ENCODE measurements at places on chromosomes 6 and 20. TPM values are rescaled to one million over a fixed set of nuclear protein-coding genes. Genes with fewer than 3 reads are reported as not detected.

DNA sequence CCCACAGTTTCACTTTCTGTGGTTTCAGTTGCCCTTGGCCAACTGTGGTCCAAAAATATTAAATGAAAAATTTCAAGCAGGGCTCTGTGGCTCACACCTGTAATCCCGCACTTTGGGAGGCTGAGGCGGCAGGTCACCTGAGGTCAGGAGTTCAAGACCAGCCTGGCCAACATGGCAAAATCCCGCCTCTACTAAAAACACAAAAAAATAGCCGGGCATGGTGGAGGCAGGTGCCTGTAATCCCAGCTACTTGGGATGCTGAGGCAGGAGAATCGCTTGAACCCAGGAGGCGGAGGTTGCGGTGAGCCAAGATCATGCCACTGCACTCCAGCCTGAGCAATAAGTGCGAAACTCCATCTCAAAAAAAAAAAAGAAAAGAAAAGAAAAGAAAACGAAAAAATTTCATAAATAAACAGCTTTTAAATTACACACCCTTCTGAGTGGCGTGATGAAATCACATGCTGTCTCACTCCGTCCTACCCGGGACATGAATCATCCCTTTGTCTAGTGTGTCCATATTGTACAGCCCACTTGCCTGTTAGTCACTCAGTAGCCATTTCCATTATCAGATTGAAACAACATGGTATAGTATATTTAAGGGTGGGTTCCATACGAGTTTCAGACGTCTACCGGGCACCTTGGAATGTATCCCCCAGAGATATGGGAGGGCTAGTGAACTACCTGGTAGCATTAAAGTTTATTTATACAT is 11.7 kb downstream of the PTPRK start:
- no peak for DNase-seq

- DNase-seq, result no peak
Observed at GRCh38 chr20:15176929-15177328, 839.5 kb upstream of the FLRT3 start.

GRCh38 chr20:24963672-24964505 is 14.8 kb downstream of the CST7 start:
- DNase-seq, result no peak

GRCh38 chr6:33249732-33250630 is 21.7 kb downstream of the VPS52 start:
- no peak for DNase-seq

DNA sequence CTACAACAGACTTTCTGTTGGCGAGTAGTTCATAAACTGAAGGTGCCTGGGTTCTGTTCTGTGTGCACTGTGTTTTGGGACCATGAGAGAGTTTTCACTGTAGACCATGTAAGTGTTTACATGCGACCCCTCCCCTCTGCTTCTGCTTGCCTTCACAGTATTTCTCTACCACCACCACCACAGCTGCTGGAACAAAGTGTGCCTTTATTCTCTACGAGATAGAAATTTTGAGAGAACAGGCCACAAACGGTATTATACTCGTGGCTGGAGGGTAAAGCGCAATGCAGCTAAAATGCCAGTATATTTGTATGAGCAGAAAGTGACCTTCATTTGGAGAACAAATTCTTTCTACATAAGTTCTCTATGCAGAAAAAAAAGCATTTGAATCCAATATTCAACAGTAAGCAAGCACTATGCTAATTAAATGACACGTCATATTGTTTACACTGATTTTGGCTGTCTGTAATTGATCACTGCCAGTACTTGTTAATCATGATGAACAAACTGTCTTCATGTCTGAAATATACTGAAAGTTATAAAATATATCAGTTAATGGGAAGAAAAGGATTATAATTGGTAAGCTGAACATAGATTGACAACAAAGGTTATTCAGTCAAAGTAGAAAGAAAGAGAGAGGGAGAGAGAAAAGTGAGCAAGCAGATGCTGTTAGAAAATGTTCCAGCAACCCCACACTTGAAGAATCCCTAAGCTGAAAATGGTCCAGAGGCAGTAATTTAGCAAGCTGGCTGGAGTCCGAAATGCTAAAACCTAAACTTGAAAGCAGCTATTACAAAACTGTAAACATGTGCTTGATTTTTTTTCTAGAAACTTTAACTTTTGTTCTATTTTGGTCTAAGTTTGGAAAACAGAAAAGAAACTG is 8.8 kb downstream of the CLDN20 start:
- peak; percentile 10 for DNase-seq

- no peak for DNase-seq
Observed at GRCh38 chr6:147849401-147850330, 341.2 kb downstream of the SAMD5 start.

- DNase-seq, result no peak
Observed at GRCh38 chr6:16305246-16305725, 66.9 kb downstream of the GMPR start.

- DNase-seq, result no peak
Observed at GRCh38 chr6:56278171-56278591, 30.8 kb upstream of the COL21A1 start.

GRCh38 chr6:32568561-32568960 is 21.1 kb downstream of the HLA-DRB1 start:
- DNase-seq, result no peak

- no peak for DNase-seq
Observed at GRCh38 chr6:121309768-121310469, 24.4 kb downstream of the TBC1D32 start.

GRCh38 chr20:55977690-55978459 is 27.4 kb downstream of the CBLN4 start:
- DNase-seq, result peak; percentile 7

GRCh38 chr6:53032849-53033248 is 32.4 kb upstream of the FBXO9 start:
- no peak for DNase-seq

DNA sequence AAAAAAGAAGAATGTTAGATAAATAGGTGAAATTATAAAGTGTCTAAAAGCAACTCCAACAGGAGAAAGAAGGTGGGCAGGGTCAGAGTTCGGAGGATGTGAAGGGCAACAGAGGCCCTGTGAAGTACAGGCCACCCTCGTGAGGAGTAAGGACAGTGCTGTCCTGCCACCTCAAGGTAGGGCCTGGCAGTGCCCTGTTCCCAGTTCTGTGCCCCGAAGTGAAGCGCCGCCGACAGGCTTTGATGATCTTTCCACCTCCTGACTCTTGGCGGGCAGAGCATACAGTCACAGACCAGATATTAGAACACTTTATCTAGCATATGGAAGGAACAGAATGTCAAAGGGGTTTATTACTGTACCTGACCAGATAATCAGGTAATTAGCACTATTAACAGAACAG is 75.8 kb downstream of the GJA10 start:
- no peak for DNase-seq

DNA sequence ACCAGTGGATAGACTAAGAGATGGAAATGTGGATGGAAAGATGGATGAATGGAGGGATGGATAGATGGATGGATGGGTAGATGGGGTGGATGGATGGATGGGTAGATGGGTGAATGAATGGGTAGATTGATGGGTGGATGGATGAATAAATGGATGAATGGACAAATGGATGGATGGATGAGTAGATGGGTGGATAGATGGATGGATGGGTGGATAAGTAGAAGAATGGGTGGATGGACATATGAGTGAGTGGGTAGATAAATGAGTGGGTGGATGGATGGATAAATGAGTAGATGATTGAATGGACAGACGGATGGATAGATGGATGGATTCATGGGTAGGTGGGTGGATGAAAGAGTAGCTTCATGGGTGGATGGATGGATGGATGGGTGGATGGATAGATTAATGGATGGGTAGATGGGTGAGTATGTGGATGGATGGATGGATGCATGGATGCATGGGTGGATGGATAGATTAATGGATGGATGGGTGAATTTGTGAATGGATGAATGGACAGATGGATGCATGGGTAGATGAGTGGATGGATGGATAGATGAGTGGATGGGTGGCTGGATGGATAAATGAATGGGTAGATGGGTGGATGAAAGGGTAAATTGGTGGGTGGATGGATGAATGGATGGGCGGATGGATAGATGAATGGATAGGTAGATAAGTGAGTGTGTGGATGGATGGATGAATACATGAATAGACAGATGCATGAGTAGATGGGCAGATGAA is 29.5 kb upstream of the KCNB1 start:
- DNase-seq, result no peak

GRCh38 chr6:88612631-88613030 is 350.8 kb downstream of the RNGTT start:
- DNase-seq, result no peak

GRCh38 chr6:135086414-135086764 is 31.8 kb upstream of the HBS1L start:
- DNase-seq, result no peak

DNA sequence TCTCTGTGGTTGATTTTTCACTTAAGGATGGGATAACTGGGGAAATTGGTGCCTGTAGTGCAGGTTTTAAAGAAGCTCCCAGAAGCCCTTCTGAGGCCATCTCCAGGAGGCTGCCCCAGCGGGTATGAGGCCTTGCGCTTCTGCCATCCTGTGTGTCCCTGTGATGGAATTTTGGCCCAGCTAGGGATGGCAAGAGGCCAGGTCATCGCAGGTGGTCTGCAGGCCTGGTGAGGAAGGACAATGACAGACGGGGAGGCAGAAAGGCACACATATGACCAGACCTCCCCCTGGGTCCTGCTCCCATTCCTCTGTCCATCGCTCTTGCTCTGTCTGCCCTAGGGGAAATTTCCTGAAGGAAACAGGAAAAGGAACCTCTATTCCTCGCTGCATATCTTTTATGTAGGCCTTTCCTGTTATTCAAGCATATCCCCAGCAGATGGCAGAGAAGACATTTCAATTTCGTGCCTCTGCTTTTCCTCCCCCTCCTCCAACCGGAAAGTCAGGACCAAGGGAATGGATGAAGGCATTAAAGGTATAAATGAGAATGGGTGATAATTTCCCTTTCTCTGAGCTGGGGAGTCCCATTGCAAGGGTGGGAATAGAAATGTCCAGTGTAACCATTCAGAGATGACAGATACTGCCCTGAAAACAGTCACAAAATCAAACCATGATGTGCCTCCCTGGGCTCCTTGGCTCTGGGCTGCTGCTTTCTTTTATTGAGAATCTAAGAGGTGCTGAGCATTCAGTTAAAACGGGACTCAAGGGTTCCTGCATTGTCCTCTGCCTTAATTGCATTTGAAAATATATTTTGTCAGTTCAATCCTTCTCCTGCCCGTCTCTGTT is 17.6 kb upstream of the HLA-F start:
- DNase-seq, result peak; percentile 9

DNA sequence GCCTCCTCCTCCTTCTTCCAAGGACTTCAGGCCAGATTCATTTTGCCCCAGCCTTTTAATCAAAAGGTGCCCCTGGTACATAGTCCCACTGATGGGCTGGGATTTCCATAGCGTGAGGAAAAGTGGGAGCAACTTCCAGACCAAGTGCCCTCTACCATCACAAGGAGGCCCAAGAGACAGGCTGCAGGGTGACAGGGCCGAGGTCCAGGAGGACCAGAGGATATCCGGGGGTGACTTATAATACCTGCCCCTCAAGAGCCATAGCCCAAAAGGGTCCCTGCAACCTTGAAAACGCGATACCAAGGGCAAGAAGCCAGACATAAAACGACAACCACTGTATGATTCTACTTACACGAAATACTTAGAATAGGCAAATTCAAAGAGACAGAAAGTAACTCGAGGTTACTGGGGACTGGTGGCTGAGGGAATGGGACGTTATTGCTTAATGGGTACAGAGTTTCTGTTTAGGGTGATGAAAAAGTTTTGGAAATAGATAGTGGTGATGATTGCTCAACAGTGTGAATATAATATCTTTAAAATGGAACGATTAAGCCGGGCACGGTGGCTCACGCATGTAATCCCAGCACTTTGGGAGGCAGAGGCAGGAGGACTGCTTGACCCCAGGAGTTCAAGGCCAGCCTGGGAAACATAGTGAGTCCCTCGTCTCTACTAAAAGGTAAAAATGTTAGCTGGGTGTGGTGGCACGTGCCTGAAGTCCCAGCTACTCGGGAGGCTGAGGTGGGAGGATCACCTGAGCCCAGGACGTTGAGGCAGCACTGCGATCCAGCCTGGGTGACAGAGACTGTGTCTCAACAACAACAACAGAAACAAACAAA is 71.9 kb downstream of the NOL4L start:
- DNase-seq, result no peak

GRCh38 chr20:59242714-59243626 is 57.4 kb upstream of the EDN3 start:
- no peak for DNase-seq

DNA sequence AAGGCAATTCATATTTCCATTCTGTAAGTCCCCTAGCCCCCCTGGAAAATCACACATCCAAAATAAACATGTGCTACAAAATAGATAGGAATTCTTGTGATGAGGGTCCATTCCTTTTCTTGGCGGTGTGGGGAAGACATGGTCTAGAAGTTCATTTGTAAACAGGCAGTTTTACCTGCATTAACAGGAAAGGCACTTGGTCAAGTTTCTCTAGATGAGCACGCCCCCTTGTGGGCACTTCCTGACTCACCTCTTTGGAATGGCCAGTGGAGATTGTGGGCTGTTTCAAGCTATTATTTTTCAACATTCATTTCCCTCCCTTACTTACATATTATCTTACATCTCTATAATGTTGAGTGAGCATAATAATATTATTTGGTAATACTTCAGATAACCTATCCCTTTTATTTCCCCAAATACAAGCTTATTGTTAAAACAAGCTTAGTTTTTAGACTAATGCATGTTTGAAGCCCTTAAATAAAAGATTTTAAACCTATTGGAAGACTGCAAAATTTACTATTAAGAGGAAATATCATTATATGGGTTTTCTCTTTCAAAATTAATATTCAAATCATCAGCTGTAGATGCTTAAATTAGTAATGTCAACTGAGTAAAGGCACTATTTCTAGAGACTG is 92.1 kb downstream of the TASP1 start:
- DNase-seq, result peak; percentile 45

DNA sequence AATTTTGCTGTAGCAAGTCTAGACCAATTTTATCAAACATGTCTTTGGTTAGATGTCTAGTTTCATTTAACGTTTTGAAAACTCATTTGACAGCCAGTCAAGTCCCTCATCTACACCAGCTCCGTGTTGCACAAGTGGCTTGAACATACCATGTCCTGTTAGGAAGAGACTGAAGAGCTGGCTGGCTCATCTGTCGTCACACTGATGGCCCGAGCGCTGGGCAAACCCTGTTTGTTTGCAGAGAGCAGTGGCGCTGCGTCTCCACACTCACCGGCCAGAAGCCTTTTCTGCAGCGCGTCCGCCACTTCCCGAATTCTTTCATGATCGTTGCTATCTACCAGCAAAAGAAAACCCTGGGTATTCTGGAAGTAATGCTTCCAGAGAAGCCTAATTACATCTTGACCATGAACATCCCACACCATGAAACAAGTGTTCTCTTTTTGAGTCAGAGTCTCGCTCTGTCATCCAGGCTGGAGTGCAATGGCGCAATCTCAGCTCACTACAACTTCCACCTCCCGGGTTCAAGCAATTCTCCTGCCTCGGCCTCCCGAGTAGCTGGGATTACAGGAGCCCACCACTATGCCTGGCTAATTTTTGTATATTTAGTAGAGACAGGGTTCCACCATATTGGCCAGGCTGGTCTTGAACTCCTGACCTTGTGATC is 10.7 kb upstream of the TCFL5 start:
- no peak for DNase-seq

GRCh38 chr6:5749016-5749650 is 257.6 kb downstream of the NRN1 start:
- no peak for DNase-seq

Gene MYCT1
- 18.0 TPM for polyA plus RNA-seq

Gene CCDC170
- 3.6 TPM for polyA plus RNA-seq

Gene PARD6B
- 18.5 TPM for polyA plus RNA-seq

Gene PRR18
- polyA plus RNA-seq, result 0.22 TPM

Gene IL17F
- polyA plus RNA-seq, result 0.59 TPM

Gene SLC22A3
- polyA plus RNA-seq, result 7.5 TPM

Gene SEMG1
- polyA plus RNA-seq, result not detected
